ENCODE measurements at places on chromosomes 2 and 18. TPM values are rescaled to one million over a fixed set of nuclear protein-coding genes. Genes with fewer than 3 reads are reported as not detected.

ILKAP gene
- total RNA-seq, result 28.6 TPM

- DNase-seq, result no peak
These were observed 124.5 kb downstream of the DCDC2C start for GRCh38 chr2:3827673-3828575.

RRM2 gene
- total RNA-seq, result 1.2 TPM

FSHR gene
- not detected for total RNA-seq

TANC1 gene
- total RNA-seq, result 86.1 TPM

- DNase-seq, result no peak
These were observed 13.4 kb downstream of the FMNL2 start for GRCh38 chr2:152348388-152348787.

Measured in thoracic aorta (tissue), 2 donors.